Activated CD8-positive, alpha-beta T cell treated with anti-CD3 and anti-CD28 coated beads for 36 hours (primary cell): ENCODE measurements at places on chromosomes 12 and 14. TPM values are rescaled to one million over a fixed set of nuclear protein-coding genes. Genes with fewer than 3 reads are reported as not detected.

GRCh38 chr12:56150563-56150962, 1.8 kb upstream of the MYL6B start:
- no peak for DNase-seq
- H3K36me3 ChIP-seq: peaks cover 5% of the 10 kb centered on the region
- H3K4me3 ChIP-seq: peak overlapping the region; percentile 92
- no peaks in the 10 kb centered on the region for H3K27me3 ChIP-seq
- peaks cover 32% of the 10 kb centered on the region for H3K4me1 ChIP-seq
- H3K27ac ChIP-seq: peak overlapping the region; percentile 100

DNA sequence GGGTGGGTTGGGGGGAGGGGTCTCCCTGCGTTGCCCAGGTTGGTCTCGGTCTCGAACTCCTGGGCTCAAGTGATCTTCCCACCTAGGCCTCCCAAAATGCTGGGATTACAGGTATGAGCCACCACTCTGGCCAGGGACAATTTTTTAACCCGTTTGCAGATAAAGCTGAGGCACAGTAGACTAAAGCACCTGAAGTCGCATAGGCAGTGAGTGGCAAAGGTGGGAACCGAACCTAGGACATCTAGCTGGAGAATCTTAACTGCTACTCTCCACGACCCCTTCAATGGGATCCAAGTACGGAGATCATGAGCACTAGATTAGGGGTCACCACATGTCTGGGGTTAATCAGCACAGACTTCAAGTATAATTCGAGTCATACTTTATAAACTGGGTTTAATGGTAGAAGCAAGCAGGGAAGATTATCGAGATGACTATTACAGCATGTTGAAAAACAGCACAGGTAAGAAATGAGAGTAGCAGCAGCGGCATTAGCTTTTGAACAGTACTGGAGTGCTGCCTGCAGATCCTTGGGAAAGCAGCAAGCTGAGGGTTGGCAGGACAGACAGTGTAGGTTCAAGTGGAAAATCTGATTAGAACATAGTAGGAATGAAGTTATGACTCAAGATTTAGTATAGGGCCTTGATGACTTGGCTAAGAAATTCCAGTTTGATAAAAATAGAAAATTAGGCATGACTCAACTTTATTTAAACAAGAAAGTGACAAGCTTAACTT, 23.9 kb downstream of the NID2 start:
- H3K4me1 ChIP-seq: peaks cover 11% of the 10 kb centered on the region
- no peaks in the 10 kb centered on the region for H3K36me3 ChIP-seq
- H3K27me3 ChIP-seq: no peaks in the 10 kb centered on the region
- H3K27ac ChIP-seq: no peak overlapping the region

DNA sequence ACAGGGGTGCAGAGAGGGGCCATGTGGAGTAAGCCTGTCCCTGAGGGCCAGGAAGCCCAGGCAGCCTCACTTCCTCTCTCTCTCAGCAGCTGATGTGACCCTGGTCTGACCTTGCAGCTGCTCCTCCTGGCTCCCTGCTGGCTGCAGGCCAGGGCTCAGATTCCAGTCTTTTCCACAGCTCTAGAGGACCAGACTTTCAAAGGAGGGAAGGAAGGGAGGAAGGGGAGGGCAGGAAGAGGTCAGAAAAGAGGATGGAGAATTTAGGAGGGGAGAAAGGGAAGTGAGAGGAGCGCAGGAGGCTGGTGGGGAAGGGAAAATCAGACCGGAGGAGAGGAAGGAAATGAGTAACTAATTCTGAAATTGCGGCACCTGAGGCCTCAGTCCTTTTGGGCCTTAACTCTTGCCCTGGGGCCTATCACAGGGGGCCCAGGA, 40.9 kb upstream of the VASH1 start:
- no peak for DNase-seq
- H3K27ac ChIP-seq: no peak overlapping the region
- peaks cover 3% of the 10 kb centered on the region for H3K27me3 ChIP-seq
- no peaks in the 10 kb centered on the region for H3K36me3 ChIP-seq
- no peaks in the 10 kb centered on the region for H3K4me1 ChIP-seq
- no peak overlapping the region for H3K4me3 ChIP-seq

- peaks cover 85% of the 10 kb centered on the region for H3K4me1 ChIP-seq
- H3K36me3 ChIP-seq: peaks cover 58% of the 10 kb centered on the region
- no peaks in the 10 kb centered on the region for H3K27me3 ChIP-seq
- DNase-seq: peak; percentile 96
- H3K4me3 ChIP-seq: peak overlapping the region; percentile 26
- H3K27ac ChIP-seq: peak overlapping the region; percentile 69
Observed at GRCh38 chr12:111444925-111445725, 39.4 kb downstream of the SH2B3 start.

- peak overlapping the region; percentile 75 for H3K27ac ChIP-seq
- DNase-seq: peak; percentile 82
- no peak overlapping the region for H3K4me3 ChIP-seq
- H3K36me3 ChIP-seq: no peaks in the 10 kb centered on the region
- H3K4me1 ChIP-seq: peaks cover 31% of the 10 kb centered on the region
- H3K27me3 ChIP-seq: peaks cover 29% of the 10 kb centered on the region
Observed at GRCh38 chr12:27822076-27822712, 42.2 kb upstream of the MANSC4 start.

DNA sequence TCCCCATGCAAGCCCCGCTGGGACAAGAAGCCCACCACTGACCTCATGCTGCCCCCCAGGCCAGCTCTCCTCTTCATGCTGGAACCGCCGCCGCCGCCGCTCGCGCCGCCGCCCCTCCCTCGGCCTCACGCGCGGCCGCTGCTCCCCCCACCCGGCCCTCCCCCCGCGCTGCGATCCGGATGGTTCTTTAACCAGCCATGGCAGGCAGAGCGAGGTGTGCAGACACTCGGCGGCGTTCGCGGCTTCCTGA, at the start of gene DCAF5:
TSS of gene DCAF5 (minus strand) at position 218 of the 250 bp plus-strand sequence. CDS start at position 77, 141 bp downstream.
- H3K27me3 ChIP-seq: peaks cover 2% of the 10 kb centered on the region
- H3K4me1 ChIP-seq: peaks cover 36% of the 10 kb centered on the region
- DNase-seq: peak; percentile 95
- peak within 1 kb of the TSS; percentile 84 for H3K4me3 ChIP-seq
- H3K36me3 ChIP-seq: peaks cover 19% of the 10 kb centered on the region

GRCh38 chr12:15477761-15478160, 155.5 kb downstream of the PTPRO start:
- H3K4me3 ChIP-seq: no peak overlapping the region
- H3K27ac ChIP-seq: no peak overlapping the region
- no peaks in the 10 kb centered on the region for H3K36me3 ChIP-seq
- H3K27me3 ChIP-seq: no peaks in the 10 kb centered on the region
- no peak for DNase-seq

GRCh38 chr12:132253698-132254480, 75.5 kb downstream of the GALNT9 start:
- H3K4me1 ChIP-seq: no peaks in the 10 kb centered on the region
- DNase-seq: no peak
- H3K27me3 ChIP-seq: no peaks in the 10 kb centered on the region
- no peak overlapping the region for H3K27ac ChIP-seq
- H3K36me3 ChIP-seq: no peaks in the 10 kb centered on the region
- H3K4me3 ChIP-seq: no peak overlapping the region

DNA sequence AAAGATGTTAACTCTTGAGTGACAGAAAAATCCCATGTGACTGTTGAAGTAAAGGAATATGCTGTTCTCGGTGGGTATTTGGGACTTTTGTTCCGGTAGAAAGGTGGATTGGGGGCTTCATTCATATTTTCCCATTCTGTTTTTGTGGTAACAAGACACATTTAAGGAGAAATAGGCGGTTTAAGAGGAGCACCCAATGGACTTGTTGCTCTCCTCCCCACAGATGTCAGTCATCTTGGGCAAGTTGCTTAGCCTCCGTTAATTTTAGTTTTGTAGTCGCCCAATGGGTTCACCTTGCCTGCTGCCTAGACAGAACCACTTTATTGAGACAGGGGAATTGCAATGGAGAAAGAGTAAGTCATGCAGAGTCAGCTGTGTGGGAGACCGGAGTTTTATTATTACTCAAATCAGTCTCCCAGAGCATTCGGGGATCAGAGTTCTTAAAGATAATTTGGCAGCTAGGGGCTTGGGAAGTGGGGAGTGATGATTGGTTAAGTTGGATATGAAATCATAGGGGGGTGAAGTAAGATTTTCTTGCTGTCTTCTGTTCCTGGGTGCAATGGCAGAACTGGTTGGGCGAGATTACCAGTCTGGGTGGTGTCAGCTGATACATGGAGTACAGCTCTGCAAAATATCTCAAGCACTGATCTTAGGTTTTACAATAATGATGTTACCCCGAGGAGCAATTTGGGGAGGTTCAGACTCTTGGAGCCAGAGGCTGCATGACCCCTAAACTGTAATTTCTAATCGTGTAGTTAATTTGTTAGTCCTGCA, 50.3 kb downstream of the SLC38A1 start:
- peaks cover 95% of the 10 kb centered on the region for H3K4me1 ChIP-seq
- peaks cover 86% of the 10 kb centered on the region for H3K36me3 ChIP-seq
- H3K4me3 ChIP-seq: peak overlapping the region; percentile 70
- H3K27ac ChIP-seq: peak overlapping the region; percentile 99
- peak; percentile 38 for DNase-seq
- no peaks in the 10 kb centered on the region for H3K27me3 ChIP-seq

DNA sequence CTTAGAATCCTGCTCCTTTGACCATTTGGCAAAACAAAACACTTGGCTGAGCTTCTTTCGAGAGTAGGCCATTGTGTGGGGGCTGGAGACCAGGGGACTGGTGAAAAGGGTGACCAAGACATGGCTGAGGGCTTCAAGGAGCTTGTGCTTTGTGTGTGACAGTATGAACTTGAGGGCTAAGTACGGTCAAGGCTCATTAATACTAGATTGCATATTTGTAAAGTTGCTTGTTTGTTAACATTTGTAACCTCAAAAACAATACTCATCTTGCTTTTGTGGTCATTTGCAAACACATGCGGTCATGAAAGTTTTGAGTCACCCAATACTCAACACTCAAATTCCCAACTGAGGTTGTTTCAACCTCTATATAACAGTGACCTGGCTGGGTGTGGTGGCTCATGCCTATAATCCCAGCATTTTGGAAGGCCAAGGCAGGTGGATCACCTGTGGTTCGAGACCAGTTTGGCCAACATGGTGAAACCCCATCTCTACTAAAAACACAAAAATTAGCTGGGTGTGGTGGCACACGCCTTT, 42.5 kb downstream of the ZFYVE26 start:
- no peaks in the 10 kb centered on the region for H3K27me3 ChIP-seq
- DNase-seq: no peak
- no peak overlapping the region for H3K27ac ChIP-seq
- H3K4me3 ChIP-seq: no peak overlapping the region
- H3K4me1 ChIP-seq: no peaks in the 10 kb centered on the region
- H3K36me3 ChIP-seq: peaks cover 25% of the 10 kb centered on the region

GRCh38 chr12:48779869-48780268, 9.0 kb downstream of the ADCY6 start:
- H3K27me3 ChIP-seq: peaks cover 5% of the 10 kb centered on the region
- no peak overlapping the region for H3K4me3 ChIP-seq
- no peak for DNase-seq
- H3K36me3 ChIP-seq: no peaks in the 10 kb centered on the region

DNA sequence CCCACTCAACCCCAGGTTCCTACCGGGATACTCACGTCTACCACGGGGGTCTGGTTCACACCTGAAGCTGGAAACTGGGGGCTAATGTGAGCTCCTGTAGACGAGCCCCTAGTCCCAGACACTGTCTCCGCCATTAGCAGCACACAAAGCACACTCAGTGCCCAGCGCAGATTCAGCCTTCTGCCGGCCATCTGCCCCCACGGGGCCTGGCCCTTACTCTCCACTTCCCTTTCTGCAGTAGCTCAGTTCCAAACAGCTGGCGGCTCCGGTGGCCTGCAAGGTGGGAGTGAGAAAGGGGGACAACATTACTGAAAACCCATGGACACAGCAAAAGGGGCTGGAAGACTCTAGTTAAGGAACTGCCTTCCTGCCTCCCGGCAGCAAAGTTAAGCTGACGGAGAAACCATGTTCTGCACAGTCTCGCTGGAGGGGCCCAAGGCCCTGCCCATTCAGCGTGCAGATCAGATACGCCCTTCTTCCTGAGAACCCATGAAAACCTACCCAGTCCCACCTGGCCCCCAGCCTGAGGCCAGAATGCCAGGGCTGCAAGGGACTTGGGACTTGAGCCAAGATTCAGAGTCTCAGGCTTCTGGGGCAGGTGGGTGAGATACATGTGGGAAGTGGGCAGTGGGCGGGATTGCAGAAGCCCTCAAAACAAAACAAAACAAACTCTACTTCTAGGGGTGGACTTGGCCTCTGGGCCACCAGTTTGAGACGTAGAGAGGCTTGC, 2.1 kb downstream of the SLC8B1 start:
- no peak for DNase-seq
- H3K27ac ChIP-seq: no peak overlapping the region
- H3K4me1 ChIP-seq: peaks cover 36% of the 10 kb centered on the region
- peaks cover 27% of the 10 kb centered on the region for H3K36me3 ChIP-seq
- peak overlapping the region; percentile 96 for H3K4me3 ChIP-seq

- no peak overlapping the region for H3K4me3 ChIP-seq
- no peaks in the 10 kb centered on the region for H3K27me3 ChIP-seq
- no peak overlapping the region for H3K27ac ChIP-seq
- no peaks in the 10 kb centered on the region for H3K4me1 ChIP-seq
Observed at GRCh38 chr12:70043490-70044138, 199.6 kb upstream of the CNOT2 start.

DNA sequence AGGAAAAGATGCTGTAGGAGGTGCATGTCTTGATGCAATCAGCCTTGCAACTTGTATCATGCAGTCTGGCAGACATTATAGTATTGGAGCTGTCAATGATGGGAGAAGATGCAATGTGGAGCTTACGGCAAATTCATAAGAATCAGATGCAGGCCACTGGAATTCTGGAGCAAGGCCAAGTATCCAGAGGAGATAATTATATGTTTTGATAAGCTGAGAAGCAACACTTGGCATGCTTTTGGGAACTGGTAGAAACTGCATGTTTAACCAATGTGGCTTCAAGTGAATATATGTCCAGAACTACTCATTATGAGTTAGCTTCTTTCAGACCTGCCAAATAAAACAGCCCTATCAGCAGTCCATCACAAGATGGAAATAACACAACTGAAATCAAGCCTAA, 249.1 kb upstream of the PPFIA2 start:
- no peak overlapping the region for H3K27ac ChIP-seq
- DNase-seq: no peak
- no peaks in the 10 kb centered on the region for H3K4me1 ChIP-seq
- no peaks in the 10 kb centered on the region for H3K36me3 ChIP-seq
- no peak overlapping the region for H3K4me3 ChIP-seq

GRCh38 chr14:89565607-89566006, 148.6 kb upstream of the FOXN3 start:
- DNase-seq: no peak
- H3K27ac ChIP-seq: no peak overlapping the region
- no peak overlapping the region for H3K4me3 ChIP-seq
- H3K4me1 ChIP-seq: peaks cover 47% of the 10 kb centered on the region
- no peaks in the 10 kb centered on the region for H3K27me3 ChIP-seq

DNA sequence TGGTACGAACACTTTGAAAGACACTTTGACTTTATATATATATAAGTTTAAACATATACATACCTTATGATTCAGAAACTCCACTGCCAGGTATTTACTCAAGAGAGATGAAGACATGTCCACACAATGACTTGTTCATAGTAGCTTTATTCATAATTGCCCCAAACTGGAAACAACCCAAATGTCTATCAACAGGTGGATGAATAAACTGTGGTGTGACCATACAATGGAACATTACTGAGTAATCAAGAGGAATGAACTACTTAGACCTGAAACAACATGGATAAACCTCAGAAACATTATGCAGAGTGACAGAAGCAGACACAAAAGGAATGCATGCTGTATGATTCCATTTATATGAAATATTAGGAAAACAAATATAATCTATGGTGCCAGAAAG, 71.1 kb downstream of the PPP1R36 start:
- H3K4me3 ChIP-seq: no peak overlapping the region
- H3K27me3 ChIP-seq: no peaks in the 10 kb centered on the region
- no peak for DNase-seq
- H3K36me3 ChIP-seq: no peaks in the 10 kb centered on the region
- no peaks in the 10 kb centered on the region for H3K4me1 ChIP-seq

Gene USP5
- 112 TPM for total RNA-seq

Gene MEG3
- total RNA-seq: not detected

Gene ALDH2
- total RNA-seq: 3.8 TPM

Gene ARHGEF40
- total RNA-seq: 0.18 TPM

Gene CLEC1A
- not detected for total RNA-seq
